ENCODE measurements at places on chromosomes 6 and 20. TPM values are rescaled to one million over a fixed set of nuclear protein-coding genes. Genes with fewer than 3 reads are reported as not detected.

GRCh38 chr6:166636934-166637333, 9.9 kb upstream of the RPS6KA2 start:
- H3K4me1 ChIP-seq = peaks cover 5% of the 10 kb centered on the region
- H3K4me3 ChIP-seq = no peak overlapping the region
- no peaks in the 10 kb centered on the region for H3K27me3 ChIP-seq
- H3K27ac ChIP-seq = no peak overlapping the region

Gene PTPRT
- total RNA-seq = not detected

GRCh38 chr20:23149623-23150279, 63.6 kb upstream of the CD93 start:
- no peak overlapping the region for H3K27ac ChIP-seq
- no peak overlapping the region for H3K4me3 ChIP-seq
- peaks cover 18% of the 10 kb centered on the region for H3K4me1 ChIP-seq
- H3K36me3 ChIP-seq = no peaks in the 10 kb centered on the region
- H3K27me3 ChIP-seq = no peaks in the 10 kb centered on the region

Gene ADGRG6
- 67.9 TPM for total RNA-seq

DNA sequence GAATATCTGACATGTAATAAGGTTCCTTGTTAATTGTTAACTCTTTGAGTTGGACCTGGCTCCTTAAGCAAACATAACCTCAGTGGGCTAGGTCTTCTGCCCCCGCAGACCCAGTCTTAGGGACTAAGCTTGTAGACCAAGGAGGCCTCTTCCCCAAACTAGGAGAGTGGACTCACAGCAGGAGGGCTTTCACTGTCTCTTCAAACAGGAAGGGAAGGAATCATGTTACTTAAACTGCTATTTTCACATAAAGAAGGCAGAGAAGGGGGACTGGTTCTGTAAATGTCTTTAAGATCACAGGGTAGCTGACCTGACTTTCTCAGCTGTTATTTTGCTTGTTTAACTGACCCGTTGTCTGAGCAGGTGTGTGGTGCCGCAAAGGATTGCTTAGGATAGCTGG, 34.9 kb upstream of the PRDM1 start:
- H3K4me1 ChIP-seq = 0 out of 2 replicates have a peak, but pooled peaks cover 3% of the 10 kb centered on the region
- no peaks in the 10 kb centered on the region for H3K36me3 ChIP-seq
- no peak overlapping the region for H3K27ac ChIP-seq
- no peaks in the 10 kb centered on the region for H3K27me3 ChIP-seq

GRCh38 chr6:109486068-109486467, 3.0 kb upstream of the ZBTB24 start:
- peaks cover 8% of the 10 kb centered on the region for H3K36me3 ChIP-seq
- H3K4me1 ChIP-seq = peaks cover 4% of the 10 kb centered on the region
- DNase-seq = no peak
- H3K27me3 ChIP-seq = no peaks in the 10 kb centered on the region

- peaks cover 6% of the 10 kb centered on the region for H3K4me1 ChIP-seq
- peaks cover 20% of the 10 kb centered on the region for H3K36me3 ChIP-seq
- H3K27ac ChIP-seq = no peak overlapping the region
These were observed 24.1 kb downstream of the STK4 start for GRCh38 chr20:44990425-44990824.
